ENCODE measurements at places on chromosomes 12 and 14. TPM values are rescaled to one million over a fixed set of nuclear protein-coding genes. Genes with fewer than 3 reads are reported as not detected.

The HNF1A gene
- total RNA-seq, result not detected

The SLC6A15 gene
- total RNA-seq, result 9.3 TPM

DNA sequence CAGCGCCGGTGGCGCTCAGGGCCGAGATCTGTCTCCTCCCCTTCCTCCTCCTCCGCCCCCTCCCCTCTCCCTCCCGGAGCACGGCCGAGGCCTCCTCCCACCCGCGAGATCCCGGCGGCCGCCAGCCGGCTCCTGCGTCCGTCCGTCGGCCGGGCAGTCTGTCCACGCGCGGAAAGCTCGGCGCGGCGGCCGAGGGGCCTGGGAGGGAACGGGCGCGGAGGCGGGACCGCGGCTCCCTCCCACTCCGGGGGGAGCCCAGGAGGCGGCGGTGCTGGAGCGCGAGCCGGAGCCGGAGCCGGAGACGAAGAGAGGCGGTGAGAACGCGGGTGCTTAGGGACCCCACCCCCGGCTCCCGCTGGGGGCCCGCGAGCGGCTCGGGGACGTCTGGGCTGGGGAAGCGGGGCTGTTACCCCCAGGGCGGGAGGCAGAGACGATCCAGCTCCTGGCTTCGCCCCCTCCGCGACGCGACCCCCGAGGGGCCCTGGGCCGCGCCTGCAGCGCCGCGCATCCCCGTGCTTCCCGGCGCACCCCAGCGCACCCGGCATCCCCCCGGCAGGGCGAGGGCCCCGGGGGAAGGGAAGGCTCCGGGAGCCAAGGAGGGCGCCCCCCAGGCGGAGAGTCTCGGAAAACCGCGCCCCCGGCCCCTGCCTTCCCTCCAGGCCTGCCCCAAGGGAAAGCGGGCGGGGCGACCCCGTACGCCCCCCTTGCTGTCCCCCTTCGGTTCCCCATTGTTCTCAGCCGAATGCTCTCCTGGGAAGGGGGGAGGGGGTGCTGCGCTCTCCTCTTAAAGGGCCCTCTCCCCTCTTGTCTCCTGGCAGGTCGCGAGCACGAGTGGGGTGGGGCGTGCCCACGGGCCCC, at the start of gene DTX1:
Gene DTX1 (plus strand): TSS at position 100 of the 858 bp plus-strand sequence. CDS start 1,463 bp downstream, outside the sequence.
- no peak for DNase-seq

DNA sequence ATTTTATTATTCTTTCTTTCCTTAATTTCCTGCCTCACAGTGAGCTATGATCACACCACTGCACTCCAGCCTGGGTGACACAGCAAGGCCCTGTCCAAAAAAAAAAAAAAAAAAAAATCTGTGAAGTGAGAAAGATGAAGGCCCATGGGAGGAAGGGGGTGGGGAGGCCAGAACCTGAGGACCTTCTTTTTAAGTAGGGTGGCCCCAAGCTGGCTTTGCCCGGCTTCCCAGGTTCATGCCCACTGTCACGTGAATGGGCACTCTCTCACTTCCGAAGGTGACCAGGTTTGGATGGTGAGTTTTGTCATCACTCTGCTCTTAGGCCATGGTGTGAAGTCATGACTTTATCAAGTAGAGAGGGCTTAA, 82.3 kb downstream of the TNFAIP2 start:
- no peak for DNase-seq

- no peak for DNase-seq
Observed at GRCh38 chr12:77232045-77232444, 166.7 kb upstream of the E2F7 start.

GRCh38 chr14:102508774-102509745, 516 bp downstream of the ANKRD9 start:
- peak; percentile 53 for DNase-seq

DNA sequence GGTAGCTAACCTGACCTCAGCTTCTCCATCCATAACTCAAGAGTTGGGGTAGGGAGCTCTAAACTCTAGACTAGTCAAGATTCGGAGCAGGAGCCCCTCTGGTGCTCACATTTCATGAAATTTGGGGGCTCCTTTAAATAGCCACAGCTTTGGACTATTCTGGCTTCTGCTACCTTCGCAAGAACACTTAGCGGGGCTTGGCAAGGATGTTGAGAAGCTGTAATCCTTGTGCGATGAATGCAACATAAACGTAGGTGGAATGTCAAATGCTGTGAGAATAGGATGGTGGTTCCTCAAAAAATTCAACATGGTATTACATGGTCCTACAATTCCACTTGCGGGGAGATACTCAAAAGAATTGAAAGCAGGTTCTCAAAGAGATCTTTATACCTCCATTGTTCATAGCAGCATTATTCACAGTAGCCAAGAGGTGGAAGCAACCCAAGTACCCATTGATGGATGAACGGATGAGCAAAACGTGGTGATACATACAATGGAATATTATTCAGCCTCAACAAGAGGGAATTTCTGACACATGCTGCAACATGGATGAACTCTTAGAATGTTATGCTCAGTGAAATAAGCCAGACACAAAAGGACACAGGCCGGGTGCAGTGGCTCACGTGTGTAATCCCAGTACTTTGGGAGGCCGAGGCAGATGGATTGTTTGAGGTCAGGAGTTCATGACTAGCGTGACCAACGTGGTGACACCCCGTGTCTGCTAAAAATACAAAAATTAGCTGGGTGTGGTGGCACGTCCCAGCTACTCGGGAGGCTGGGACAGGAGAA, 73.8 kb downstream of the ACTN1 start:
- DNase-seq, result no peak

GRCh38 chr12:128606051-128606450, 217.7 kb downstream of the SLC15A4 start:
- no peak for DNase-seq

DNA sequence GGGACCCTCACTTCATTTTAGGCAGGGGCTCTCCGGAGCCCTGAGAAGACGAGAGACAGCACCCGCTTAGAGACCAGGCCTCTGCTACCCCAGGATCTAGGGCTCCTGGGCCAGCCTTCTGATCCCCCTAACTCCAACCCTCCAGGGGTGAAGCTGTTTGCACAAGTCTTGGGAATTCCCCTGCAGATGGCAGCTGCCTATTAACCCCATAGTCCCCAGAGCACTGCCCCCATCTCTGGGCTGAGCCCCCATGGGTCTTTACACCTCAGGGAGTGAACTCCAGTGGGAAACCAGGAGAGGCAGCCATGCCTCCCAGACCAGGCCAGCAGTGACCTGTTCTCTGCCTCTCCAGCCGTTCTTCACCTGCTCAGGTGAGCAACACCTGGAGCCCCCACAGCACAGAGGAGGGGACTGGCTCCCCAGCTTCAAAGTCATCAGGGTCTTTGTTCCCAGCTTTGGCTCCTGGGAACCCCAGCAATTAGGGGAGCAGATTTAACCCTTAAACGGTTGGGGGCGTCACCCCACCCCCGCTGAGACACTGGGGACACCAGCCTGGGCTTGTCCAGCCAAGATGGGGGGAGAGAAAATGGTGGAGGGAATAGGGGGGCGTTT, 2.3 kb downstream of the WNT10B start:
- DNase-seq, result no peak

- DNase-seq, result no peak
Observed at GRCh38 chr12:131636940-131637750, 73.7 kb upstream of the SFSWAP start.

All from lung microvascular endothelial cell (primary cell).